ENCODE measurements at places on chromosomes 2 and 18.

DNA sequence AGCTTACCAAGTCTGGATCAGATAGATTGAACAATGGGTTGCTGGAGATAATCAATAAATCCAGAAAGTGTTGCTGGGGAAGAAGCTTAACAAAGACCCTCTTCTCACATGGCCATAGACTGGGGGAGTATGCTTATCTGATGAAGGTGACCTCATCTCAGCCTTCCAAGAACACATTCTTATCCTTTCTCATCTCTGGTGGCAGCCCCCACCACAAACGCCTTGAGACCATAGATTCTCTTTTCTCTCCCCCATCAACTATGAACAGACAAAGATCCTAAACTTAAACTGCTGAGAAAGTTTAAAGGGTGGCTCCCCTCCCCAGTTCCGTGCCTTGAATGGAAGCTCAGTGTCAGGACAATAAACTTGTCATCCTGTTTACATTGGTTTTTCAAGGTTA, 428.7 kb upstream of the TRIB2 start:
- DNase-seq = no peak

DNA sequence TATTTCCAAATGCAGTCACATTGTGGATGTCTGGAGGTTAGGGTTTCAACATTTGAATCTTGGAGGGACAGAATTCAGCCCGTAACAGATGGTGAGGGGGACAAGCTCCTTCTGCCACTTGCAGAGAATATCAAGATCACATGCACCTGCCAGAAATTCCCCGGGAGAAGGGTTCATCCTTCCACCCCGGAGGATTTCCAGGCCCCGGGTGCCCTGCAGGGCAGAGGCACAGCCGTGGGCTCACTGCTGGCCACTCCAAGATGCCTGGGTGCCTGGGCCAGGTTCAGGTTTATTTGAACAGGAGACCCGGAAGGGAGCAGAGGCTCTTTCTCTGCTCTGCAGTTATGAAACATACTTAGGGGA, 38.2 kb upstream of the MGAT4A start:
- no peak for DNase-seq

DNA sequence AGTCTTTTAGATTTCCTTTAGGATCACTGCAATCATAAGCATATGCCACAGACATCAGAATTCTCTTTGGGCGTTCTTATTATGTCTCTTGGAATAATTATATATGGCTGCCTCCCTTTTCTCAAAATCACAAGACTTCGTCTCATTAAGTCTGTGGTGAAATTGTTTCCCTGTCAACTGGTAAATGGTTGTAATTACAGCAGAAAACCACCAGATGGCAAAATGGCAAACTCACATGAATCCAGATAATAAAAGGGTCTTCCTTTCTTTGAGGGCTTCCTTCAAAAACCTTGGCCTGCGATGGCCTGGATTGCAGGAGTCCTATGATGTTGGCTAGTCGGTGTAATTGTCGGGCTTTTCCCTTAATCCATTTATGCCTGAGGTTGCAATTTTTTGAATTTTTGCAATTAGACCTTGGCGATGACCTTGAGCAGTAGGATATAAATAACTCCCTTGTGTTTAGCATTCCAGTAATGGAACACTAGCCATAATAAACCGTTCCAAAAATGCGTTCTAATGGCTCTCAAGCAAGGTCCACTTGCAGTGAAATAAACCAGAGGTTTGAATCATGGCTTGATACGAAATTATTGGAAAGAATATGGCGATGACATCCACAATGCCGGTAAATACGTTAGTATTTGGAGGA, 656.4 kb downstream of the MBD2 start:
- DNase-seq = no peak

DNA sequence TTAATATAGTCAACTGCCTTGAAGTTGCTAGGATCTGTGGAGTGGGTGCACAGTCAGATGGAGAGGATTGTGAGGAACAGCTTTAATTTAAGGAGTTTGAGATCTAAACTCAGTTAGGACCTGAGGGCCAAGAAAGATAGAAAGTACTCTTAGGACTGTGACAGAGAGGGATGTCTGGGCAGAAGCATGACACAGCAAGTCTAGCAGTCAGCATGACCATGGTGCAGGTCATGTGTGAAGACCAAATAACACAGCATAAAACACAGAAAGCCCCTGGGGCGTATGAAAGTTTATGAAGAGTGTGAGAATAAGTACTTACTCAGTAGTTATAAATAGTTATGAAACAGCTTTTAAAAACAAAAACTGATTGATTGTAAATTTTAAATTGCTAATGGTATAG, 107.2 kb downstream of the GALNT1 start:
- no peak for DNase-seq

DNA sequence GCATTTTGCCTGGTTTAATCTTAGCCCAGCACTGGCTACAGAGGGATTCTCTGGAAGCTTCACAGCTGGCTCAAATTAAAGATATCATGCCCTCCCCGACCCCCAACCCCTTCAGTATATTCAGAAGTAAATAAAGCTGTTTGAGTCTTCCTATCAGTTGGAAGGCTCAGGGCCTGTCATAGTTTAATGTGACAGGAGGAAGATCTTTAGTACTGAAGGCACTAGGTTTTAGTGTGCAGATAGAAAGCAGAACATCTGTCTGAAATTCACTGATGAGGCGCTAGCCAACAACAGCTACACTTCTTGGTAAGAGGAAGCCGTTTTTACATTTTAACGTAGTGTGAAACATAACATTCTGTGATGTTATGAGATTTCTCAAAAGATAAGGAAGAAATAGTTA, 969.1 kb upstream of the CDH2 start:
- no peak for DNase-seq

DNA sequence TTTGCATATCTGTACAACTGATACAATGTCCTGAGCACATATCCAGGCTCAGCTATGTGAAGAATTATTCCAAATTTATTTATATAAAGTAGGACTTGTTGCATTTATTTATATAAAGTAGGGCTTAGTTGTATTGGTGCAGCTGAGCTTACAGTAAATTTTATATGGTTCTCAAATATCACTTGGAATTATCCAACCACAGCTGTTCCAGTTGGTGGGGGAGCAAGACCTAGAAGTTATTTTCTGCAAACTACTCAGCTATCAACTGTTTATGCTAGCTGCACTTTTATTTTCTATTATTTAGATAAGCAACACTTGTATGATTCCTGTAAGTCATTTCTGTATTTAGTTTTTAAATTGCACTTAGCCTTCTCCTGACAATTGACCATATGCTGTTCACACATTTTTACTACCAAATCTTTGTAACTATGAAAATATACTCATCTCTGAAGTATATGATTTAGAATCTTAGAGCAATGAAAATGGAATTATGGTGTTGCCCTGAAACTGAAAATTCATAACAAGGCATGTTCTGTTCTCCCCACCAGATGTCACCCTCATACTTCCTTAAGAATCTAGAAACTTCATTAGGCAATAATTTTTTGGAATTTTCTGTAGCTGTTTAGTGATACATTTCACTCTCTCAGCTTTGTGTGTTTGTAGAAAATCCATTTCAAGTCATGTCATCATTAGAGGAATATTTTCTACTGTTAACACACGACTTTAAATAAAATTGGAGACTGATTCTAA, 157.0 kb upstream of the CBLN2 start:
- DNase-seq = no peak

DNA sequence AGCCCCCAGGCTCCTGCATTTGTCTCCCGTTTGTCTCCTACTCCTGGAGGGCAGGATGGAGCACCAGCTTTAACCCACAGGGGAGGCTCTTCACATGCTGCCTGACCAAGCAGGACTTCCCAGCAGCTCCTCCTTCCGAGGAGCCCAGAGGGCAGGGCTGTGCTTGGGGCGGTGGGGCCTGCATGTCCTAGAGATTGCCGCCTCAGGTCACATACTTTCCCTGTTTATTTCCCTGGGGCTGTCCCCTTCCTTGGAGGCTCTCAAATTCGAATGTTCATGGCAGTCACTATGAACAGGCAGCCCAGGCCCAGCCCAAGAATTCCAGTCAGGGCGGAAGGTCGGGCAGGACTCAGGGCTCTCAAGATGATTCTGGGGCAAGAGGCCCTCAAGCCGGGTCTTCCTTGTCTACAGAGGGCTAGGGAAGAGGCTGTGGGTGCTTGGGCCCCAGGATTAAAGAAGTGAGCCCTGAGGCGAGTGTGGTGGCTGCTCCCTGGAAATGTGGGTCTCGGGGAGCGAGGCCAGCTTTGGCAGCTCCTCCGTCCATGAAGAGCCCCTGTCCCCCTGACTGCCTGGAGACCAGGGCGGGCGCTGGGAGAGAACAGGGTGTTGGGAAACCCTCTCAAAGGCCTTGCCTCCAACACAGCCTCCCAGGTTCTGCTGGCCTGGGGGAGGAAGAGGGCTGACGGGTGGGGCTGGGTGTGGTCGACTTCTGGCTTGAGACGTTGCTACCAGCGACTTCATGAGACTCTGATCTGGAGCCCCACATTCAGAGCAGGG, 48.9 kb upstream of the HPCAL1 start:
- no peak for DNase-seq

DNA sequence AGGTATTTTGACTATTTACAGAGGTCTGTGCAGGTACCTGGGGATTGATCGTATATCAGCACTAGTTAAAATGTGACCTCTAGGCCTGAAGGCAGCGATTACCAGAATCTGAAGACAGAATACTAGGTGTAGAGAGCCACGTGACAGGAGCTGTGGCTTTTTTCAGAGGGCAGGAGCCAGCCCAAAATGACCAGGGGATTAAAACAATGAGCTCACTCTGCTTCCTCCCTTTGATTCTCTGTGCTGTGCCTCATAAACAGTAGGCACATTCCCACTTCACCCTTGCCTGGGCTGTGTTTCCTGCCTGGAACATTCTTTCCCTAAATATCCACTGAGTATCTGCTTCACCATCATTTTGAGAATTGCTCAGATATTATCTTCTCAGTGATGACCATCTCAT, 15.2 kb downstream of the ITGAV start:
- DNase-seq = no peak

- no peak for DNase-seq
These were observed 1132.2 kb upstream of the FAM98A start for GRCh38 chr2:34731292-34731691.

GRCh38 chr2:215880970-215881369, 132.4 kb downstream of the MREG start:
- DNase-seq = no peak
